Esophagus (tissue), 2 donors: ENCODE measurements at places on chromosomes 16 and 17. TPM values are rescaled to one million over a fixed set of nuclear protein-coding genes. Genes with fewer than 3 reads are reported as not detected.

Gene LUC7L
- polyA plus RNA-seq, result 37.0 TPM

Gene PTGES3L
- polyA plus RNA-seq, result 0.65 TPM

Gene KLHL11
- polyA plus RNA-seq, result 0.59 TPM

Gene CALB2
- polyA plus RNA-seq, result 2.2 TPM

Gene BICDL2
- 144 TPM for polyA plus RNA-seq

Gene OTOP2
- 0.61 TPM for polyA plus RNA-seq

Gene MYH2
- polyA plus RNA-seq, result 0.02 TPM

Gene DPEP2
- 0.41 TPM for polyA plus RNA-seq

Gene TPSG1
- polyA plus RNA-seq, result 0.15 TPM

Gene PRDM7
- polyA plus RNA-seq, result not detected

Gene NOMO2
- 38.8 TPM for polyA plus RNA-seq

Gene SCGB1C2
- polyA plus RNA-seq, result not detected
